ENCODE measurements at places on chromosomes 5 and 9. TPM values are rescaled to one million over a fixed set of nuclear protein-coding genes. Genes with fewer than 3 reads are reported as not detected.

Gene SLC36A2
- not detected for total RNA-seq

Gene WWC1
- 7.1 TPM for total RNA-seq

Gene IL13
- total RNA-seq: not detected

Gene GOLPH3
- total RNA-seq: 73.1 TPM

Gene SOWAHA
- total RNA-seq: 0.48 TPM

Gene MZB1
- total RNA-seq: 0.63 TPM

Gene ZNF366
- total RNA-seq: 2.9 TPM

Gene TUT7
- total RNA-seq: 45.0 TPM

Gene MEGF9
- total RNA-seq: 18.3 TPM

Gene BTNL3
- not detected for total RNA-seq

Gene CEL
- total RNA-seq: 0.95 TPM

Gene SPATA31A3
- not detected for total RNA-seq

DNA sequence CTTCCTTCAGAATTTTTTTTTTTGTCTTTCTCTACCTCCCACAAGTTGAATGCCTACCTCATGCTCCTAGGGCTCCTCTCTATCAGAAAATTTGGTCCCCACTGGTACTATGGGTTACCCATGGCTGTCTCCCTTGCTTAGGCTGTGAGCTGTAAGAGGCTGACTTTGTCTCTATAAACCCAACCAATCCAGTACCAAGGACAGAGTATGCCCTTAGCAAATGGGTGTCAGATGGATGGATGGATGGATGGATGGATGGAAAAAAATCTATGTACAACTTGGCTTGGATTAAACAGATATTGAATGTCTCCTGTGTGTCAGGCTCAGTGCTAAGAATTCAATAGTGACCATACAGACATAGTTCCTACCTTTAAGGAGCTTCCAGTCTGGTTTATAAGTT is 398.2 kb upstream of the TRPC7 start:
- DNase-seq: no peak

GRCh38 chr5:59193616-59194319 is 610.9 kb downstream of the RAB3C start:
- no peak for DNase-seq

DNA sequence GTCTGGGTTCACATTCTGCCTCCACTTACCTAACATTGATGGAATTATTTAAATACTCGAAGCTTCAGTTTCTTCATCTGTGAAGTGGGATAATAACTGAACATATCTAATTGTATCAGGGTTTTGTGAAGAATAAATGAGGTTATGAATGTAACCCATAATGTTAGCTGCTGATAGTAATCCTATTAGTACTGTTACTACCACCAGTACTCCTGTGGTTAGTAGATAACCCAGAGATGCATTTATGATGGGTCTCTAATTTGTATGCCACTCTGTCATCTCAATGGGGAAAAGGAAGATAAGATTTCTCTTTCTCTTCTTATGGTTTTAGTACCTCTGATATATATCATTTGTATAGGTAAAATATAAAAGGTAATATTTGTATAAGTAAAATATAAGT is 16.0 kb downstream of the CPEB4 start:
- no peak for DNase-seq

- DNase-seq: no peak
These were observed 96.4 kb upstream of the SPRY4 start for GRCh38 chr5:142421228-142421617.

GRCh38 chr9:115495052-115495635 is 377.2 kb upstream of the TNC start:
- no peak for DNase-seq

DNA sequence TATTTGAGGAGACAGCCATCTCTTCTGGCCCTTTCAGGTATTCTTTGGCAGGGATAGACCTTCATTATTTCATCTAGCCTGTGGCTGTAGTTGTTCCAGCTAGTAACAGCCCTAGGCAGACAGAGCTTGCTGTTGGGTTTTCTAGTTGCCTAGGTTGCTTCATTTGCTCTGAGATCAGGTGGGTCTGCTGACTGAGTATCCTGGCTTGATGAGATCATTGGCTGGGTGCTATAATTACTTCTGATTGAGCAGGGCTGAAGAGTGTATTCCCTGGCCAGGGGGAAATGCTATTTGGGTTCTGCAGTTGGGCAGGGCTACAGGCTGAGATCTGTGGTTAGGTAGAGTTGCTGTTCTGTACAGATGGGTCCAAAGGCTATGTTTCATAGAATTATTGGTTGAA is 456.1 kb downstream of the PSAT1 start:
- no peak for DNase-seq

- no peak for DNase-seq
These were observed 113.4 kb upstream of the MSX2 start for GRCh38 chr5:174610968-174611367.

DNA sequence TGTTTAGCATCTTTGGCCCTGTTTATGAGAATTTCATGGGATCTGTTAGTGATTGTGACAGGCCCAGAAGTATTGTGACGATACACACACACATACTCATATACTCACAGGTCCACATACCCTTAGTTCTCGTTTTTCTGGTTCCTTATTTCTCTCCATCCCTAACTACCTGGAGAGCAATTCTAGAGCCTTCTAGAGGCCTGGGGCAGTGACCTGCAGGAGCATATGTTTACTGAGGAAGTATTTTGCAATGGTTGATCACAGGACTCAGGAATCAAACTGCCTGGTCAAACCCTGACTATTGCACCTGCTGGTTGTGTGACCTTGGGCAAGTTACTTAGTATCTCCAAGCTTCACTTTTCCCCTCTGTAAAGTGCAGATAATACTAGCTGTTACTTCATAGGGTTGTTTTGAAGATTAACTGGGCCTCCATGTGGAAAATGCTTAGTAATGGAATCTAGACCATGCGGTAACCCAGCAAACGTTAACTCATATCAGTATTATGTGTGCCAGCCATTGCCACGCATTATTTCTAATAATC is 8.7 kb downstream of the PAPPA start:
- DNase-seq: no peak

- DNase-seq: no peak
These were observed 161.2 kb upstream of the PITX1 start for GRCh38 chr5:135195270-135195608.

DNA sequence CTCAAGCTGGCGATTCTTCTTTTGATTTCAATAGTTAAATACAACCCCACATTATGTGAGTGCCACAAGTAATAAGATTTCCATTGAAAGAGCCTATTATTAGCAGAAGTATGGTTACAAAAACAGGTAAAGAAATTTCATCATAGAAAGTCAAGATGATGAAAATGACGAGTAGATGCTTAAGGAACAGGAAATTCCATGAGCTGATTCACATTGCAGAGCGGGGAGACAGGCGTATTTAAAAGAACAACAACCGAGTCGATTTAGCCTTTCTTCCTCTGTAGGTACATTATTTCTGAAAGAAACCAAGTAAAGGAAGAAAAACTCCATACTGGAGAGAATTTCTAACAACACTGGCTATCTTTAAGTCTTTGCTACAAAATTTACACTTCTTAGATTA is 310.4 kb downstream of the SLF1 start:
- DNase-seq: no peak

DNA sequence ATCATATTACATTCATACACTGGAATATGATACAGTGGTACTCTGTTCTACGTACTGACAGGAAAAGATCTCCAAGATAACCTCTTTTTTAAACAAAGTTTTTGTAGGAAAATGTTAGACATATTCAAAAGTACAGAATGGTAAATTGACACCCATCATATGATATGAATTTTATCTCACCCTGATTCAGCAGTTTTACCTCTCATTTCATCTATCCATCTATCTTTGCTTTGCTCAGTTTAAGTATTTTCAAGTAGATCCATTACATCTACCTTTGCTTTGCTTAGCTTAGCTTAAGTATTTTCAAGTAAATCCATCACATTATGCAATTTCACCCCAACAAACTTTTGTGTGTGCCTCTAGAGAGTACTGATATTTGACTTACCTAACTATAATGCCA is 14.3 kb downstream of the CCDC112 start:
- no peak for DNase-seq

GRCh38 chr9:74589576-74589975 is 92.4 kb downstream of the RORB start:
- no peak for DNase-seq

DNA sequence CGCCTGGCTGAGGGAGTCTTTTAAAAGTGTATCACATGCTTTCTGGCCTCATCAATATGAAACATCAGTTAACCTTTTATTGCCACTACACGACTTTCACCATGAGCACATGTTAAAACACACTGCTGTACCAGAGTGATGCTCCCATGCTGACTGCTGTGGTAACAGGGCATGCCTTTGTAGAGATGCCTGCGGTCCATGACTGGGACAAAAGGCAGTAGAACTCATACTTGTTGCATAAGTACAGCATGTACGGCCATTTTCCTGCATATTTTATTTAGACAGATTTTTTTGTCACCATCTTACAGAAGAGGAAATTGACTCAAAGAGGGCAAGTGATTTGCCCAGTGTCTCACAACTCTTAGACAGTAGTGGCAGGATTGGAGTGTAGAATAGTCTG is 105.7 kb upstream of the ADAMTSL1 start:
- no peak for DNase-seq

- no peak for DNase-seq
These were observed 1.1 kb upstream of the LCN9 start for GRCh38 chr9:135661816-135662560.

- DNase-seq: no peak
These were observed 1.3 kb downstream of the PRDM12 start for GRCh38 chr9:130665431-130666392.

- DNase-seq: no peak
These were observed 12.7 kb downstream of the IRF1 start for GRCh38 chr5:132477784-132478365.

DNA sequence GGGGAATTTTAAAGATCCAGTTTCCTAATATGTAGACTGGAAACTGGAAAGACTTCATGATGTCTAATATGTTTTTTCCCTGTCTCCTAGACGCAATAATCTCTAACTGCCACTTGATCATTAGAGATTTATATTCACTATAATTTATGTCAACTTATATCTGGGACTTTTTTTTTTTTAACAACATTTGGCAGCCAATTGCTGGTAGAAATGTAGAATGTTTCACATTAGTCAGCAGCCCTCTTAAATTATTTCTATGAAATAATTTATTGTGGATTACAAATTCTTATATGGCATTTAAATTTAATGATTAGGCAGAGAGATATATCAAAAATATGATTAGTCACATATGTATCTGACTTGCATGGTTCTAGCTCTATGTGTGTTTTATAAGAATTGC is 48.2 kb downstream of the TMEM174 start:
- DNase-seq: no peak

DNA sequence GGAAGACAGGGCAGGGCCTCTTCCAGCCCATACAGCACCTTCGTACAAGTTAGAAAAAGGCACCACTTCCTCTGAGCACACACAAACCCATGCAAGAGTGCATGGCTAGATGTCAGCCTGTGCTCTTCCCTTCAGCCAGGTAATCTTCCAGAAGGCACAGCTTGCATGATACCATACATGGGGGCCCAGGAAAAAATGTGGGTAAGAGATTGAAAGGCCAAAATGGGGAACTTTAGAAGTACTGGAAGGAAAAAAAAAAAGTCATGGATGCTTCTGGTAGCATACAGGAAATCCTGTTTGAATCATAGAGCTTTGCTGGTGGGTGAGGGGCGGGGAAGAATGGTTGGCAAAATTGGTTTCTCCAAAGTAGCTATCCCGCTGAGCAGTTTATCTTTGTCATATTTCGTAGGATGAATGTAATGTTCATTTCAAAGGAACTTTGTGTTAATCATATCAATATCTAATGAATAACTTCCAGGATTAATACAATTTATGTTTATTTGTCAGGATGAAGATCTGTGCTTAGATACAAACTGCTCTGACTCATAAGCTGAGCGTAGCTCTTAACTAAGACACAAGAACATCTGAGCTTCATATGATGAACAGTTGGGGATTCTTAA is 78.2 kb upstream of the MAP3K1 start:
- DNase-seq: no peak

GRCh38 chr5:67966712-67967111 is 248.8 kb upstream of the PIK3R1 start:
- DNase-seq: no peak

DNA sequence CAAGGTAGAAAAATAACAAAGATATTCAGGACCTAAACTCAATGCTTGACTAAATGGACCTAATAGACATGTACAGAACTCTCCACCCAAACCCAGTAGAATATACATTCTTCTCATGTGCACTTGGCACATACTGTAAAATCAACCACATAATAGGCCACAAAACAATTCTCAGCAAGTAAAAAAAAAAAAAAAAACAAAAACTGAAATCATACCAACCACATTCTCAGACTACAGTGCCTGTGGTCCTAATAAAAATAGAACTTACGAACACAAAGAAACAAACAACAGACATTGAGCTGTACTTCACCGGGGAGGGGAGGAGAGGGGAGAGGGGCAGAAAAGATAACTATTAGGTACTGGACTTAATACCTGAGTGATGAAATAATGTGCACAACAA is 114.1 kb upstream of the CD180 start:
- no peak for DNase-seq

DNA sequence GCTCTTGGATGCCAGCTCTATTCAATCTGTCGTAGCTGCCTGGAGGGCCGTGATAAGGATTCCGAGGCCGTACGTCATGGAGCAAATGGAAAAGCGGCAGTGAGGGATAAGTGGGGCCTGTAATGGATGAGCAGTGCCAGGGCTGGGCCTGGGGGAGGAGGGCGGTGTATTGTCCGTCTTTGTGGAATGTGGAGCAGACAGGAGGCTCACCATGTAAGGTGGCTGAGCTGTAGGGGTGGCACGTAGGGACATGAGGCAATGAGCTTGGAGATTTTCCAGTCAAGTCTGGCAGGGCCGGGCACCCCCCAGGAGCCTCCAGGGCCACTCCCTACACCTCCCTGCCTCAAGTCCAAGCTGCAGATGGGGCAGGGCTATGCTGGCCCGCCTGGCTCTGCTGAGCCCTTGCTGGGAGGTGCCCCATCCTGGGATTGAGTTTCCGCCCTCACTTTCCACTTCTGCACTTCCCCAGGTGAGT is 29.2 kb downstream of the NCS1 start:
- no peak for DNase-seq

- DNase-seq: no peak
These were observed 11.3 kb downstream of the FLT4 start for GRCh38 chr5:180637962-180638680.
